Psoas muscle (tissue), 8 donors: ENCODE measurements at places on chromosomes 1 and 21.
A peak's percentile ranks its signal among the peaks of the same experiment; 100 is the strongest.

DNA sequence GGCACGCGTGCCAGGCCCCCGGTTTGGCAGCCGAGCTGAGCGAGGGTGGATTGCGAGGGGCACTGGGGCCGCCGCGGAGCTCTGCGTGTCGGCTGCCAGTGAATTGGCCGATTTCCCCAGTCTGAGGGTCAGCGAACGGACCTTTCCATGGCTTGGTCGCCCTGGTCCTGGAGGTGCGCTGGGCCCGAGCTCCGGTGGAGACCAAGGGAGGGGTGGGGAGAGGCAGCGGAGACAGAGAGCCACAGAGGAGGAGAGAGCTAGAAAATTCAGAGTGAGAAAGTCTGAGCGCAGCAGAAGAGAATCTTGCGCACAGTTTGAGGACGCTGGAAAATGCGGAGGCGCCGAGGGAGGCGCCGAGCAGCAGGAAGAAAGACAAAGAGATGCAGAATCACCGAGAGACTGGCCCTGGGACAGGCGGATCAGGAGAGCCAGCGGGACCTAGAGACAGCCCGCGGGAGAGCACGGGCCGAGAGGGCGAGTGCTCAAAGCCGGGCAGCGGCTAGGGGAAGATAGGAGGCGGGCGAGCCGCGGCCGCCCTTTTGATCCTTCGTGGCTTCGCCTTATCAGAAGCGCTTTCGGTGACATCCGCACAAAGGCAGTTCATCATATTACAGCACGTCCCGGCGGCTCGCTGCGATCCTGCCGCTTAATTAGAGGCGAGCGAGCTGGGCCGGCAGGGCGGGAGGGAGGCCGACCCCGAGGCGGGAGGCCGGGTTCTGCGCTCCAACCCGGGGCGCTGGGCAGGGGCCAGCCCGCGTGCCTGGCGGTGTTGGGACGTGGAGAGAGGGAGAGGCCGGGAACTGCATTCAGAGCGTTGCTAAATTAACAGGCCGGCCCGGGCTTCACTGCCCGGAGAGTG is 12.7 kb downstream of the PAX7 start:
- DNase-seq = no peak

- no peak for DNase-seq
Observed at GRCh38 chr1:147515045-147515869, 26.0 kb upstream of the BCL9 start.

DNA sequence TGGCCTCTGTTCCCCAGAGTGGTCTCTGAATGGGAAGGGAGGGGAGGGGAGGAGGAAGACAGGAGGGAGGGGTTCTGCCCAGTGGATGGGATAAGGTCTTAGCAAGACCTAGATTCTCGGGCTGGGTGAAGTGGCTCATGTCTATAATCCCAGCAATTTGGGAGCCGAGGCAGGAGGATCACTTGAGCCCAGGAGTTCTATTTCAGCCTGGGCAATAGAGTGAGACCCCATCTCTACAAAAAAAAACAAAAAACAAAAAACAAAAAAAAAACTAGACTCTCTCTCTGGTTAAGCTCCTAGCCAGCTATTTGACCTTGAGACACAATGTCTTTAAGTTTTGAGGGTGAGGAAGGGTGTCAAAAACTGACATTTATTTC is 11.4 kb downstream of the UQCRHL start:
- no peak for DNase-seq

GRCh38 chr1:63774617-63775417 is 1.0 kb downstream of the ROR1 start:
- DNase-seq = peak; percentile 71

DNA sequence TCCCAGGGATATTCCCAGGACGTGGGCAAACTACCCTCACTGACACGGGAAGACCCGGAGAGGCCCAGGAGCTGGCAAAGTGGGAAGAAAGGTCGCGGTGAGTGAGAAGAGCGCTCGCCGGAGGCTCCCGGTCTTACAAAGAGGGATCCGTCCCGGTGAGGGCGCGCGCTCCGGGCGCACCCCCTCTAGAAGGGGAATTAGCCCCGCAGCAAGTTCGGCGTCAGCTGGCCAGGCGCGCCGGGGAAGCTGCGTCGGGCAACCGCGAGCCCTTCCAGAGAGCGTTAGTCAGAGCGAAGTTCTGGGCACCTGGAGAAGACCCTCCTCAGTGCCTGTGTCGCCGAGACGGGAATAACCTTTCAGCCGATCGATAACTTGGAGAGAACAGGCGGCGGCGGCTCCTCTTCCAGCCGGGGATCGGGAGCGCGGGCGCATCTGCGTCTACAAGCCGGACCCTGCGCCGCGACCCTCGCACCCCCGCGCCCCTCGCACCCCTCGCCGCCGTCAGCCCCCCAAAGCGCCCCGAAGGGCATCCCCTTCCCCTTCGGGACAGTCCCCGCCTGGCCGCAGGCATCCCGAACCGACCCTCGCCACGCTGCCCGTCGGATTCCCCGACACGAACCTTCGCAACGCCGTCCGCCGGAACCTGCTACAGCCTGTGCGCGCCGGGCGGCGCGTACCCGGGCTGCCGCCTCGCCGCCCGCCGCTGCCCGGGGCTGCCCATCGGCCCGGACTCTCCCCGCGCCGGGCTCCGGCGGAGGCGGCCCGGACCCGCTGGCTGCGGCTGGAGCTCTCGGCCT is 485 bp downstream of the SIPA1L2 start:
- DNase-seq = peak; percentile 61
